ENCODE measurements at places on chromosomes 5 and 9.
A peak's percentile ranks its signal among the peaks of the same experiment; 100 is the strongest.

GRCh38 chr5:80309871-80310665, 9.7 kb upstream of the SPZ1 start:
- no peak for DNase-seq

DNA sequence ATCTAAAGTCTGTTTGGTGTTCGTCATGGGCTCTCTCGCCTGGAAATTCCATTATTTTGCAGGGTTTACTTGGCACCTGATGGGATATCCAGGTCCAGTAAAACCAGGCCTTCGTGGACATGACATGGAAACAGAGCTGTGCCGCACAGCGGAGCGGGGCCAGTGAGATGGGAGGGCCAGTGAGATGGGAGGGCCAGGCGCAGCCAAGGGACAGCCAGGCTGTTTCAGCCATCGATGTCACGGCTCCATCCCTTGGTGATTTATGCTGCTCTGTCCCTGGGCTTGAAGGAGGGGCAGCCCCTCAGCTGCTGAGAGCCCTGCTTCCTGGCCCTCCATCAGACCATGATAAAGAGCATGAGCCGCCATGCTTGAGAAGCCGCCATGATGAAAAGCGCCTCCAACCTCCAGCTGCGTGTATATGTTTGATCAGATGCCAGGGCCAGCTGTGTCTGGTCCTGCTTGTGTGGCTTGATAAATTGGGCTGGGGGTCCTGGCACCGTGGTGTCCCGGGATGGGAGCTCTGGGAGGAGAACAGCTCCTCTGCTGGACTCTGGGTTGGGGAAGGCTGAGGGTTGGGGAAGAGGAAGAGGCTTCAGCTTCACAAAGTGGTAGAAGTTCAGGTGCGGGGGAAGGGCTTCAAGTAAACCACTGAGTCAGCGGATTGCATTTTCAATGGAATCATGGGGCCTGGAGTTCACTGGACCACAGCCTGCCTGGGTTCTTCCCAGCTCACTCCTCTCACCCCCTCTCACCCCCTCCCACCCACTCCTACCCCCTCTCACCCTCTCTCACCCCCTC, 6.1 kb upstream of the COL5A1 start:
- no peak for DNase-seq

DNA sequence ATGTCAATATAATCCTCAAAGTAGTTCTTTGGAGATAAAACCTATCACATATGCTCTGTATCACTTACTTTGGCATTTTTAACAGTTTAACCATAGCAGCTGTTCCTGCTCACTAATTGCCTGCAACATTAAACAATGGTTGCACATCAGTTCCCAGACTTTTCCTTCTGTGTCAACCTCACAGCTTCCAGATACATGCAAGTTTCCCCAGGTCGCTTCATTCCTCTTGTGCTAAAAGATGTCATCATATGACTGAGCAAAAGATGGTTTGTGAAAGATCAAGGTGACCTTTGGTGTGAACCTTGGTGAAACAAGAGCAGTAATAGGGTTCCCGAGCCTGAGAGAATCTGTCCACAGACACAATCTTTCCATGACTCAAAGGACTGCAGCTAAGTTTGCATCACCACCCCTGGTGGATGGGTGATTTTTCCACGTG, 500.4 kb upstream of the PAPPA start:
- DNase-seq = peak; percentile 61

DNA sequence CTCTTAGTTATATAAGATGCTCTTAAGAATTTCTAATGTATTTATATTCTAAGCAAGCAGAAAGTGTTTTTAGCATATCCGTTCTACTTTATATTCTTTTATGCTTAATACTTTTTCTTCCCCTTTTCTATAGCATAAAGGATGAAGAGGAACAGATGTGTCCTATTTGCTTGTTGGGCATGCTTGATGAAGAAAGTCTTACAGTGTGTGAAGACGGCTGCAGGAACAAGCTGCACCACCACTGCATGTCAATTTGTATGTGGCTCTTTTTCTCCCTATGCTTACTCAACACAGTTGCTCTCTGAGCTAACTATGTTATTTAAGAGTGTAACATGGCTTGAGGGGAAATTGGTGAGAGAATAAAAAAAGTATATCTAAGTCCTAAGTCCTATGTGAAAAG, 37.6 kb upstream of the SETD9 start:
- no peak for DNase-seq

- DNase-seq = no peak
Observed at GRCh38 chr5:157862183-157862851, 3.4 kb upstream of the CLINT1 start.

DNA sequence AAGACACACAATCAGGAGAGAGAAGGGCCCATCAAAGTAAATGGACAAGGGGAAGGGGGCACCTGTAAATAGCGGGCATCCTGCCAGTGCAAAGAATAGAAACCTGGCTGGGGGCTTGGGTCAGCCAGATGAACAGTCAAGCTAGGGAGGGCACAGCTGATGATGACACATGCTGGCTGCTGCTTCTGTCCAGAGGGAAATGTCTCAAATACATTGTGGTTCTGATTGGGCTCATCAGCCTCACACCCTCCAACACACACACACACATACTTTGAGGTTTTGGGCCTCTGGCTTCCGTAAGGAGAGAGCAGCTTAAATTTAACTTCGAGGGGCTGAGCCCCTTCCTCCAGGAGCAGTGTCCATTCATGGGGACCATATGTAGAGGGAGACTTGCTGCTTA, 27.6 kb upstream of the SPATA31E1 start:
- peak; percentile 3 for DNase-seq

DNA sequence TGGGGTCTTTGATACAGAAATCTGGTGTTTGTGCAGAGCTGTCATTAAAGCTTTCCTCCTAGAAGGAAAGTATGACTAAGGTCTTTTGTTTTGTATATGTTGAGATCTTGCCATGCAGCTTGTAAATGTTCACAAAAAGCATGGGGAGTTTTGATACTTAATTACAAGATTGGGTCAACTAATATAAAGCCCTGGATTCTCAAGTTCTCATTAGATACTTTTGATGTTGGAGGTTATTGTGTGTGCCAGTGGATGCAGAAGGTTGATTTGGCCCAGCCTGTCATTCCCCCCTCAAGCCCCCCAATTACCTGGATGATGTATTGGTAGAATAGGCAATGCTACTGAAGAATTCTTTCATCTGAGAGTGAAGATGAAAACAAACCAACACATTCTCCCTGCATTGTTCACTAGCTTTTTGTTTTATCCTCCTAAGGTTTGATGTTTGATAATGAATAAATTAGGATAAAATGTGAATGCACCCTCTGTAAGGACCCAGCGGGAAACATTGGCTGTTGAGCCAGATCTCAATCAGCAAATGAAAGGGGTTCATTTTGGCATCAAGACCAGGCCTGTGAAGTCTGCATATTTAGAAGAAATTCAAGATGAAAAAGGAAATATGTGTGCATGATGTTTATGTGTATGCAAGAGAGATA, 61.9 kb upstream of the ADAMTS19 start:
- DNase-seq = no peak

DNA sequence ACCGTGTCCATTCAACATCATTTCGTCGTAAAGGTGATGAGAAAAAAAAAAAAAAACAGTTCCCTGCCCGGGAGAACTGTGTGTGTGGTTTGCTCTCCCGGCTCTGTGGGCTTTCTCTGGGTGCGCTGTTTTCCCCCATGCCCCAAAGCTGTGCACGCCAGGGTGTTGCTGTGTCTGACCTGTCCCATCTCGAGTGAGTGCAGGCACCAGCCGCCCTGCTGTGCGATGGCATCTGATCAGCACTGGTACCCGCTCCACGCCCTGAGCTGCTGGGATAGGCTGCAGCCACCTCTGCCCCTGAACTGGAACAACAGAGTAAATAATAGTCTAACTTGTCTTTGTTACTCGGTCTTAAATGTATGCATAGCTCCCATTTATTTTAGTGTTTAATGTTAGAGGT, 33.3 kb downstream of the CEP72 start:
- DNase-seq = no peak

- peak; percentile 51 for DNase-seq
Observed at GRCh38 chr5:54302267-54302687, 8.1 kb downstream of the ARL15 start.

GRCh38 chr9:114181607-114182409, 26.5 kb downstream of the COL27A1 start:
- DNase-seq = no peak

GRCh38 chr5:144195448-144195847, 24.8 kb downstream of the KCTD16 start:
- no peak for DNase-seq
